Cerebellar nuclear complex (tissue), 1 donor: ENCODE measurements at places on chromosomes 6 and 20.

- DNase-seq: no peak
Observed at GRCh38 chr6:154154389-154154967, 115.4 kb downstream of the OPRM1 start.

DNA sequence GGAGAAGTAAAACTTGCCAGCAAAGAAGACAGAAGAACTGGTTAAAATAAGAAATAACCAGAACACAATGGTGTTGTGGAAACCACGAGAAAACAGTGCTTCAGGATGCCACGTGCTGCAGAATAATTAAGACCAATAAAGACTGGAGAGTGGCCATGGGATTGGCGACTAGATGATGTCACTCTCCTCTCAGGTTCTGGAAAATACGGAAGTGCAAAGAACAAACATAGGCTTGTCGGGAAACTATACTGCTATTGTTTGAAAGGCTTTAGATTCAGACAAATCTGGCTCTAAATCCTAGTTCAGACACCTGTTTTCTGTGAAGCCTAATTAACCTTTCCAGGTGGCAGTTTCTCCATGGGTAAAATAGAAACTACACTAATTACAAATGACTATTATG is 138.4 kb upstream of the STXBP5 start:
- DNase-seq: no peak

- DNase-seq: no peak
Observed at GRCh38 chr20:17833036-17833674, 133.4 kb downstream of the BANF2 start.

GRCh38 chr6:147099974-147100373 is 104.2 kb upstream of the STXBP5 start:
- no peak for DNase-seq

- DNase-seq: no peak
Observed at GRCh38 chr6:44004625-44005506, 122.4 kb downstream of the MRPL14 start.

DNA sequence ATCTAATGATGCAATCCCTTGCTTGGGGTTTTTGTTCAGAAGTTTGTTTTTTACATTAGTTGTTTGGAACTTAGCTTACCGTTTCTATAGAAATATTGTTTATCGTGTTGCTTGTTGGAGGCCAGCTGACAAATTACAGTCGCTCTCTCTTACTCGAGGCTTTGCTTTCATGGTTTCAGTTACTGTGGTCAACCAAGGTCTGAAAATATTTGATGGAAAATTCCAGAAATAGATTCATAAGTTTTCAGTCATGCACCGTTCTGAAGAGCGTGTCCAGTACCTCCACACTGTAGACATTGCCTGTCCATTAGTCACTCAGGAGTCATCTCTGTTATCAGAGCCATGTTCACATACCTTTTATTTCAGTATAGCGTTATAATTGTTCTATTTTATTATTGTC is 47.9 kb downstream of the DEK start:
- DNase-seq: no peak

DNA sequence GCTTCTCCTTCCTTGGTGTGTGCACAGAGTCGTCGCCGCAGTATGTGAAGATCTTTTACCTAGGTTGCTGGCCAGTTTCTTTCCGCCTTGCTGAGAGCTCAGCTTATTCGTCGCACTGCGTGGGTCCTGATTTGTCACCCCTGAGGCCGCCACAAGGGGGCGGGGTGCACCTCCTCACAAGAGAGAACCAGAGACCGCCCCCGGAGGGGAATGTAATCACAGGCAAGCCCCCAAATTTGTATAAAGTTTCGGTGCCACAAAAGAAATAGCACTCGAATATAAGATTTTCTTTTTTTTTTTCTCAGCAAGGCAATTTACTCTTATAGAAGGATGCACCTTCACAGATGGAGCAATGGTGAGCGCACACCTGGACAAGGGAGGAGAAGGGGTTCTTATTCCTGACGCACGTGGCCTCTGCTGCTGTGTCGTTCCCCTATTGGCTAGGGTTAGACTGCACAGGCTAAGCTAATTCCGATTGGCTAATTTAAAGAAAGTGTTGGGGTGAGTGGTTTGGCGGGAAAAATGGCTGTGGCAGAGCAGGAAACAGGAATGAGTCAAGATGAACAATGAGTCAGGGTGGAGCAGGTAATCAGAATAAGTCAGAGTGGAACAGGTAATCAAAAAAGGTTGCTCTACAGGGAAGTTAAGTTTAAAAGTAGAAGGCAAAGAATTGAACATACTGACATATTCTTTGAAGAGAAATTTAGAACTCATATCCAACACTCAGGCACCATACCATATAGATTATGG is 19.5 kb downstream of the NCOA3 start:
- DNase-seq: no peak

DNA sequence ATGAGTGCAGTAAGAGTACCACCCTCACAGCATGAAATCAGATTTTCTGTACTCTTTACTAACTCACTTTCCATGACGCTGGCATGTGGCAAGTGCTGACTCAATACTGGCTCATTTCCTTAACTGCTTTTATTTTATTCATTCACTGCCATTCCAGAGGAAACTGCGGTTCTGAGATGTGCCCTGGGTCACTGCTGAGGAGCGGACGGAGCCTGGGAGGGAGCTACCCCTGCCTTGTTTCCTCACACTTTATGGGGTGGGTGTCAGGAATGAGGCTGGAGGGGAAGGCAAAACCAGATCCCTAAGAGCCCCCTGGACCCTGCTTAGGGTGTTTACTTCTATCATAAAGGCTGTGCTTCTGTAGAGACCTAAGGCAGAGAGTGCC is 14.4 kb downstream of the NT5E start:
- no peak for DNase-seq

GRCh38 chr6:115544765-115545671 is 515.7 kb downstream of the FRK start:
- no peak for DNase-seq

DNA sequence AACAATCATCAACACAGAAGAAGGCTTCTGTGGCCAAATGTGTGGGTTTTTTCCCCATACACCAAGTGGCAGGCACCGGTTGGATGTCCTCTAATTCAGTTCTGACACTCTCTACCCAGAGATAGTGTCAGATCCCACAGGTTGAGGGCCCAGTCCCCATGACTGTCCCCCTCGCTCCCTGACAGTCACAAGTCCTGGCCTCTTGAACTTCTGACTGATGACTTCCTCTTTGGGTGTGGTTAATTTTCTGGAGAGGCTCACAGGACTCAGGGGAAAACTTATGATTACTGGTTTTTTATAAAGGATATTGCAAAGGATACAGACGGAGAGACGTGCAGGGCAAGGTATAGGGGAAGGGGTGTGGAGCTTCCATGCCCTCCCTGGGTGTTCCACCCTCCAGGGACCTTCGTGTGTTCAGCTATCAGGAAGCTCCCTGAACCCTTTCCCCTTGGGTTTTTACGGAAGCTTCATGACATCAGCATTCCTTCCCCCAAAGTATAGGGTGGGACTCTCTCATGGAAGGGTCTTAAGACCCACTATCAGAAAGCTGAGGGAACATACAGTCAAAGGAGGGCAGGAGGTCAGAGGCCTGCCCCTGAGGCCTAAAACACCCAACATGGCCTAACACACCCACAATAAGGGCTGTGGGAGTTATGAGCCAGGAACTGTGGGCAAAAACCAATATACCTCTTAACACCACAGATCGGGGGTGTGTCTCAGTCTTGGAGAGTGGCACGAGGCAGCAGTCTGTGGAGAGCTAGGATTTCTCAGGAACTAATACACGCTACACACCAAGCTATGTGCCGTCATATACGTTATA is 33.3 kb downstream of the FARS2 start:
- DNase-seq: no peak

DNA sequence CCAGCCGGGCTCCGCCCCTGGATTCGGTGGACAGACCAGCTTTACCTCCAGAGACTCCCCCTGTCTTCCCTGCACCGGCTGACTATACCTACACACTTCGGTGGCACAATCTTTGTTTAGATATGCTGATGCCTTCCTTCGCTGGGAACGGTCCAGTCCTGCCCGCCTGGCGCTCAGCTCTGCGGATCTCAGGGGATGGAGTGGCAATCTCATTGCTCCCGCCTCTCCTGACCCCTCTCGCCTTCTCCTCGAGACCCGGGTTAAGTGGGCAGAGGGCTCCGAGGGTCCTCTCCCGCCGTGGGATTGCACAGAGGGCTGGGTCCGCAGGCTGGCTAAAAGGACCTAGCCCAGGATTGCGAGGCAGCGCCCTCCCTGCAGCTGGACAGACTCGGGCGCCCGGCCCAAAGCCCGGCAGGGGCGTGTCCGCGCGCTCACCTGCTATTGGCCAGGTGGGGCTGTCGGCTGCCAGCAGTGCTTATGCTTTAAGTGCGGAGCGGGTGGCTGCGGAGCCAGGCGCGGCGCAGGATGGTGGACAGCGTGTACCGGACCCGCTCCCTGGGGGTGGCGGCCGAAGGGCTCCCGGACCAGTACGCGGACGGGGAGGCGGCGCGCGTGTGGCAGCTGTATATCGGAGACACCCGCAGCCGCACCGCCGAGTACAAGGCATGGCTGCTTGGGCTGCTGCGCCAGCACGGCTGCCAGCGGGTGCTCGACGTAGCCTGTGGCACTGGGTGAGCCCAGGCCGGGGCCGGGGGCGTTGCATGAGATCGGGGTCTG is at the start of gene GNMT:
Gene GNMT (plus strand): TSS at position 512 of the 777 bp plus-strand sequence. CDS start 14 bp downstream, at position 526.
- DNase-seq: no peak

DNA sequence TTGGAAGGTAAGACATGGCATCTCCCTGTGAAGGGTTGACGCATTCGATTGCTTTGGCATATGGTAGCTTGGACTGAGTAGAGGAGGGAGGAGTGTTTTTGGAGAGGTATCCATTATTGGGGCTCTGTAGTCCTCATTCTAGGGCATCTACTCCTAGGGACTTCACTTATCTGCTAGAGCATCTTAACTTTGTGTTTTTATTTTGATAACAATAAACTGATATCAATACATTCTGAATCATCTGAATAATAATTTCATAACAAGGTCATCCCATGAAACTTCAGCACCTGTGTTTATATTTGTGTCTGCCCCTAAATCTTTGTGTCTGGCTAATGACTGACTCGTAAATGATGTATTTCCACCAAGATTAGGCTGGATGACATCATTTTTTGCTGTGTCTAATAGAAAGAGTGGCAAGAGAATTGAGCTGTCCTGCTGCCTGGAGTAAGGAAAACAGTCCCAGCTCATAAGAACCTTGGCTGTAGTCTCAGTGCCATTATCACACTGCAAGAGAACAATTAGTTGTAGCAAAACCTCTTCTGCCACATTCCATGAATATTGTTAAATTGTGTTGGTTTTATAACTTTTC is 288.5 kb downstream of the PRL start:
- no peak for DNase-seq

DNA sequence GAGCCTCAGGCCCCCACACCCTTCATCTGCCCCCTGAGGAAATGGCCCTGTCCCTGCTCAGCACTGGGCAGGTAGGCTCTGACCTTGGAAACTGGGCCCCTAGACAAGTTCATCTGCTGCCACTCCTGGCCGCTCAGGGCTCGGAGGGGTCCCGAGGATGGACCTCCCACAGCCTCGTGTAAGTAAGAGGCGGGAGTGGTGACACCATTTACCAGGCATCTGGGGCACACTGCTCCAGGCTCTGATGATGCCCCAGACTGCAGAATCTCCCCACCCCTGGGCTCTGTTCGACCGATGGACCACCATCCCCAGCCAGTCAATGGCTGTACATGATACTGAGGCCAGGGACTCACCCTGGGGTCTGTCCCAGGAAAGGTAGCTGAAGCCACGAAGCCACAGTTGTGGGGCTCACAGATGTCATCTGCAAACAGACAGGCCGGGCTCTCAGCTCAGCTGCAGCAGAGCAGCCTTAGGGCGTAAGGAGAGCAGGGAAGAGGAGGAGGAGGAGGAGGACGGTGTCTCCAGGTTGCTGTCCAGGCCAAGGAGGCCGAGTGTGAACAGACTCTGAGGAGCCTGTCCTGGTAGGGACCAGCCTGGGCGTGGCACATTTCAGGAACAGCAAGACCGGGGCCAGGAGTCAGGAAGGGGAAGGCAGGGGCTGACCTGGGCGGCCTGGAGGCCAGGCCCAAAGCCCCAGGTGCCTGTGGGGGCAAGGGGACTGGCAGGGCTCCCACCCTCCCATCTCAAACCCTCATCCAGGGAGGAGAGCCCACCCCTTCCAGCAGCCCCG is 300.4 kb downstream of the TAF4 start:
- no peak for DNase-seq

DNA sequence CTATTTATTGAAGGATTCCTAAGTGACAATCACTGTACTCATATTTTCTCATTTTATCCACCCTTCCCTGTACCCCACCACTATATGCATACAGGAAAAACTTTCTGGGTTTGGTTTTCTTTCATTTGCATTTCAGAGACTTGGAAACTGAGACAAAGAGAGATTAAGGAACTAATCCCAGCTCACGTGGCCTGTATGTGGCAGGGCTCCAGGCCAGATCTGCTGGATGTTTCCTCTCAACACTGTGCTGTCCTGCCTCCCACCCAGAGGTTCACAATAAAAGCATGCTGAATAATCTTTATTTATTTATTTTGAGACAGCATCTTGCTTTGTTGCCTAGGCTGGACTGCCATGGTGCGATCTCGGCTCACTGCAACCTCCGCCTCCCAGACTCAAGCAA is 50.2 kb downstream of the CEP162 start:
- DNase-seq: no peak

DNA sequence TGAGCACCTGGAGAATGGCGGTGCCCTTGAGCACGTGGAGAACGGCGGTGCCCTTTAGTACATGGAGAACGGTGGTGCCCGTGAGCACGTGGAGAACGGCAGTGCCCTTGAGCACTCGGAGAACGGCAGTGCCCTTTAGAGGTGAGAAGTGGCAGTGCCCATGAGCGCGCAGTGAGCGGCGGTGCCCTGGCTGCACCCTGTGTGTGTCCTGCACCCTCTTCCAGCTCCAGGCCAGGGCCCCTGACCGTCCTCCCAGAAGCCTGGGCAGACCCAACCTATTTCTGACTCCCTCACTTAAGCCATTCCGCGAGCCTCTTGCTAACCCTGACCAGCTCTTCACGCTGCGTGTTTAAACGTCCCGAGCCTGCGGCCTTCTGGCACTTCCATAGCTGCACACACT is 151.3 kb downstream of the DLL1 start:
- DNase-seq: no peak

GRCh38 chr20:17610566-17611289 is 40.9 kb downstream of the DSTN start:
- DNase-seq: no peak

DNA sequence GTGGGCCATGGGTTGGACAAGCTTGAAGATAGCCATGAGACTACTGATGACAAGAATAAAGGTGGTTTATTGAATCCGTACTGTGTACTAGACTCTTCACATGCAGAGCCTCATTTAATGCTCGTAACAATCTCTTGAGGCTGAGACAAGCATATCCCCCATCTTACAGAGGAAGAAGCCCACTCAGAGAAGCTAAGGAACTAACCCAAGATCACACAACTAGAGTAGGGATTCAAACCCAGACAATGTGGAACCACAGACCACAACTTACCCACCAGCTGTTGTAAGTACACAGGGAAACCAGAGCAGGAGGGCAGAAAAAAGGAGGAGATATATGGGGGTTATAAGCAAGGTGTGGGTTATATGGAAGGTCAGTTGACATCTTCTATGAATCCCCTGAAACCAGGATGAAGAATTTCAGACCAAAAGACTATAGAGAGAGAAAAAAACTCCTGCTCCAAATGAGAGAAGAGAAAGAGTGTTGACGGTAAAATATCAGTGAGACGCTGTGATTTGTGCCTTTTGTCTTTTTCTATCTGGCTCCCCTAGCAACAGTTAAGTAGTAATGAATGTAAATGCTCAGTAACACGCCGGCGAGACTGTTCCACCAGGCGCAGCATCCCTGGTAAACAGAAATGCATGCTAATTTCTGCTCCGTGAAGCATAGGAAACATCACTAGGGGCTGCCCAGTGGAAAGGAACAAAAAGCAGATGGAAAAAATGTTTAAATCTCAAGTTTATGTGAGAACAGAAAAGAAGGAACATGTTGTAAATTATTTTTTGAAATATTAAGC is 80.1 kb upstream of the SLC22A16 start:
- no peak for DNase-seq
